ENCODE measurements at places on chromosomes 16 and 17.

DNA sequence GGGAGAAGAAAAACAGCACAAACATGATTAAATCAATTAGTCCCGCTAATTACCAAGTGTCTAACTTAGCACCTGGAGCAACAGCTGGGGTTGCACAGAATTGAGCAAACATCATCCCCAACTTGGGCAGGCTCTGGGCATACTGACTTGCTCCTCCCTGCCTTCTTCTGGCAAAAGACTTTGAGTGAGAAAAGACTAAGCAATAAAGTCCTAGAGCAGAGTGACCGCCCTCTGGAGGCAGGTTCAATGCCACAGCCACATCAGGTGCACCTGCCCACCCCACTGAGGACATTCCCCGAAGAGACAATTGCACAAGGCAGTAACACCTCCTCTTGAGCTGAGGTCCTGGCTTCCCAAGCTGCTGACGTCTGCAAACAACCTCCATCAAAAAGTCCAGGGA lies 358.3 kb downstream of the SOX9 start:
- no peak for DNase-seq

- peak; percentile 93 for DNase-seq
These were observed 1.9 kb upstream of the CAPN15 start for GRCh38 chr16:525520-526180.

GRCh38 chr16:15772579-15773293 lies 84.1 kb downstream of the MYH11 start:
- DNase-seq: no peak

GRCh38 chr16:89638455-89638854 lies 19.1 kb downstream of the CHMP1A start:
- DNase-seq: no peak

DNA sequence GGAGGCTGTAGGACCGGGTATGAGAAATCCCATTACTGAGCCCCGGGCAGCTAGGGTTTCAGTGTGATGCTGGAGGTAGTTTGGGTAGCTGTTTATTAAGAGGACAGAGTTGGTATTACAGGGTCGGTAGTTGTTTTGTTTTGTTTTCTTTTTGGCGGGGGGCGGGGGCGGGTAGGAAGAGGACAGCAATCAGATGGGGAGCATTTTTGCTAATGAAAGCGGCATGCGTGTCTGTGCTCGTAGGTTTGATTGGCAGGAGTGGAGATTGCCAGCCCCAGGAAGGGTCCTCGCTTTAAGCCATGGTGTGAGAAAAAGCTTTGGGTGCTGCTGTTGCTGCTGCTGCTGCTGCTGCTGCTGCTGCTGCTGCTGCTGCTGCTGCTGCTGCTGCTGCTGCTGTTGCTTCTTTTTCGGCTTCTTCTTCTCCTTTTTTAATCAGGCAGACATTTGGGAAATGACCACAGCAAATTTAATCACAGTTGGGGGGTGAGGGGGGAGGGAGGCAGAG lies 498.5 kb upstream of the ZFHX3 start:
- no peak for DNase-seq

- DNase-seq: no peak
These were observed 932 bp upstream of the MYBBP1A start for GRCh38 chr17:4555873-4556759.

All from mammary epithelial cell (primary cell).